ENCODE measurements at places on chromosomes 16 and 17.

DNA sequence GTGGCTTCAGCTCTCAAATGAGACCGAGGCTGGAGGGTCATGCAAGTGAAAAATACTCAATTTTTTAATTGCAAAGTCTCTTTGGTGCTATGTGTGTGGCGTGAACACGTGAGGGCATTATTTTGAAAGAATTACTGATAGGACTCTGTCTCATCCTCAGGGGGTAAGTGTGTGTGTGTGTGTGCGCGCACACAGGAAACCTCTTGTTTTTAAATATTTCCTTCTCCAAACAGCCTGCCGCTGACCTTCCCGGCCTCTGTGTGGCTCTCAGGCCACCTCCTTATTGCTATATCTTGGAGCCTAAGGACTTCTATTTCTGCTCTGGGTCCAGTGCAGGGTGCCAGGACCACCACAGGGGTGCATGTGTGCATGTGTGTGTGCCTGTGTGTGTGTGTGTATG, 99.7 kb downstream of the CMIP start:
- DNase-seq = no peak

DNA sequence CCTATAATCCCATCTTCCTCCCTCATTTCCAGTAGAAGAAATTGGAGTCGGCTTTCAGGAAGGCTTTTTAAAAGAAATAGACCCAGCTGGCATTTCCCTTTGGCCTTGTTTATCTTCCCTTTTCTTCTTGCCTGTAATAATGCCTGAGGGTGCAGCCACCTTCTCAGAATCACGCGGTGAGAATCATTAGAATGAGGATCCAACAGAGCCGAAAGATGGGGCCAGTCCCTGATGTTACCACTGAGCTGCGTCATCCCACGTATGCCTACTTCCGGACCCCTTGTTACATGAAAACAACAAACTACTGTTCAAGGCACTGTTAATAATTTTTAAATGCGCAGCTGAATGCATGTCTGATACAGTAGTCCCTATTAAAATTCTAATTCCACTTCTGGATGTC, 24.1 kb downstream of the SDR42E1 start:
- DNase-seq = no peak

GRCh38 chr16:86625821-86626220, 47.5 kb downstream of the FOXL1 start:
- no peak for DNase-seq

GRCh38 chr17:73901661-73902415, 257.6 kb upstream of the SDK2 start:
- peak; percentile 5 for DNase-seq

DNA sequence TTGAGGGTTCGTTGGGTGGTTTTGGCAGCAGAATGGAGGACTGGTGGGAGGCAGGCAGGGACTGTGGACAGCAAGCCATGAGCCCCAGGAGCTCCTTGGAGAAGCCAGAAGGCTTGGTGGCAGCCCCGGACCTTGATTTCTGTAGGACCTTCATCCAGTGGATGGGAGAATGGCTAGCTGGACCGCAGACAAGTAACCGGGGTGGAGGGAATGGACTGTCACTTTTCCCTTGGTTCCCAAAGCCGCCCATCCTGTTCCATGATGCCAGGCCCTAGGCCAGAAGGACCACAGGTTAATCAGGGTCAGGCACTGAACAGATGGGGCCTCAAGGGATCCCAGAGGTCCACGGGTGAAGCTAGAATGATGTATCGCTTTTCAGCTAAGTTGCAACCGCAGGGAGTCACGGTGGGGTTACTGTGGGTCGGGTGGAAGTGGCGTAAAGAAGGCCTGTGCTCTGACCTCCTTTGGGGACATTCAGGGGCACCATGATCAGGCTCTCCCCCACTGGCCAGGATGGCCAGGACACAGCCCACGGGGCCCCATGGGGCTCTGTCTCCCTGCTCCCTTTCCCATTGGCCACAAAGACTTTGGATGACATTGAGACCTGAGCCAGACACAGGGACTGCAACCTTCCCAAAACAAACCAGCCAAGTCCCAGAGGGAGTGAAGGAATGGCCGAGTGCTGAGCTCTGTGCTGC, 66.9 kb upstream of the MRTFB start:
- DNase-seq = no peak

DNA sequence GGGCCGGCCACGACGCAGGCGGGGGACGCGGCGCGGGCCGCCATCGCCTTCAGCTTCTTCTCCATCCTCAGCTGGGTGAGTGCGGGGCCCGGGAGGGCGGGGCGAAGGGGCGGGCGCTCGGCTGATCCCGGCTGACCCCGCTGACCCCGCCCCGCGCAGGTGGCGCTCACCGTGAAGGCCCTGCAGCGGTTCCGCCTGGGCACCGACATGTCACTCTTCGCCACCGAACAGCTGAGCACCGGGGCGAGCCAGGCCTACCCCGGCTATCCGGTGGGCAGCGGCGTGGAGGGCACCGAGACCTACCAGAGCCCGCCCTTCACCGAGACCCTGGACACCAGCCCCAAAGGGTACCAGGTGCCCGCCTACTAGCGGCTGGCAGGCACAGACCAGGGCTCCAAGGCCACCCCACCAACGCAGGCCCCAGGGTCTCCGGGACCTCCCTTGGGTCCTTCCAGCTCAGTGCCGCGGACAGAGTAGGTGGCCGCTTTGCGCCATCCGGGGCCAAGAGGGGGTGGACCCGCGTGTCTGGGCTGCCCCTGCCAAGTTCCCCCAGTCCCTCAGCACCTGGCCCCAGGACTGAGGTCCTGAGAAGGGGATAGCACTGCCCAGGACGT, 3.0 kb downstream of the SYNGR3 start:
- DNase-seq = no peak

DNA sequence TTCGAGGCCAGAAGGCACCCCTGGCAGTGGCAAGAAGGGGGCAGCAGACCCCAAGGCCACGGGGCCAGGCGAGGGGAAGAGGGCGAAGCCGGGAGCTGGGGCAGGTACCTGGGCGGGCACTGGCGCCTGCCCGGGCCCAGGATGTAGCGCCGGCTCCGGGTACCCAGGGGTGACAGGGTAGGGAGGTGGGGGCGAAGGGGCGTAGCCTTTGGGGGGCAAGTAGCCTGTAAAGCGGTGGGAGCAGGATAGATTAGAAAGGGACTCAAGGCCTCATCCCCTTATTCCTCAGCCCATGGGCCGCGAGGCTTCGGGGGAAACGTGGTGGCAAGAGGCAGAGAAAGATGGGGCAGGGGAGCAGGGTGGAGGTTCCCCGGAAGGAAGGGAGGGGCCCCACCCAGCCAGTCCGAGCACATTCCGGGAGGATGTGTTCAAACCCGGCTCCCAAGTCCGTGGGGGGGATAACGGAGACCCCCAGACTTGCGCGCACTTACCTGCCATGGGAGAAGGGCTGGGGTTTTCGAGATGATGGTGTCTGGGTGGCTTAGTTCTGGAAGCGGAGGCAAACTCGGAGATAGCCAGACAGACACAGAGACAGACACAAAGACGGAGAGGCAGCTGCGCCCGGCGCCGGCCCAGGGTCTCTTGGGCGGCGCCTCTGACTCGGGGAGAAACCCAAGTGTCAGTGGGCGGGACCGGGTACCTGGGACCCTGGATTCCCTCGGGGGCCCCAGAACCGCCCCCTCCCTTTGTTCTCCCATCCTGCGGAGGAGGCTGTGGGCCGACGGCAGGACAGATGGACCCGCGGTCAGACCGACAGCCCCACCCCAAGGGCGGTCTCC, 493 bp downstream of the PLSCR3 start:
- peak; percentile 34 for DNase-seq

DNA sequence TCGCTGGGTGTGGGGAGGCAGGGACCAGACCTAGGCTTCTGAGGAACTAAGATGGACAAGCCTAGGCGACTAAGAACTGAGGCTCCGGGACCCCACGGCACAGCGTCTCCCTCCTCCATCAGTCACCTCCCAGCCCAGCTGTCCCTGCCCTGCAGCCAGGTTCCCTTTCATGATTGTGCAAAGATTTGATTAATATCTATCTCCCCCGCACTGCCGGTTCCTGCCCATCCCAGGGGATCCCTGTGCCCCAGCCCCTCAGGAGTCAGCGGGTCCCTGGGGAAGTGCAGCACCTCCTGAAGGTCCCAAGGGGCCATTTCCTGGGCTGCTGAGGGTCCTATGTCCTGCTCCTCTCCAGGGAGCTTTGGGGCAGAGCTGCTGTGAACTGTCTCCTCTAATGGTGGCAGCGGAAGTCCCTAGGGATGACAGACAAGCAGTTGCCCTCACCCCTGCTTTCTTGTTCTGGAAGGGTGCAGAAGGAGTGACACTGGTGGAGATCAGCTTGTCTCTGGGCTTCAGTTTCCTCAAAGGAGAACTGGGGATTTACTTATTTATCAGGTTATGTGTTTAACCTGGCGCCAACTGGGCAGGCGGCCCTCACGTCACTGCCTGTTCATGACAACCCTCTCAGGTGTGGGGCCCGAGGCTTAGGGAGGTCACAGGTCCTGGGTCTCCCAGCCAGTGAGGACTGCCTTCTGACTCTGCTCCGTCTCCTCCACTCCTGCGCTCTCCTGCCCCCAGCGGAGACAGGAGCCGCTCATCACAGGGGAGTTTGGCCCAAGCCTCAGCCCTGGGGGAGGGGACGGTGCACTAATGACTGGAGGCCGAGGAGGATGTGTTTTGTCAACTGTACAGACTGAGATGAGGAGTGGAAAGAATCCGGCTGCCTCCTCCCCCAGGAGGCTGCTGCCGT, 1.9 kb upstream of the C16orf74 start:
- DNase-seq = no peak

DNA sequence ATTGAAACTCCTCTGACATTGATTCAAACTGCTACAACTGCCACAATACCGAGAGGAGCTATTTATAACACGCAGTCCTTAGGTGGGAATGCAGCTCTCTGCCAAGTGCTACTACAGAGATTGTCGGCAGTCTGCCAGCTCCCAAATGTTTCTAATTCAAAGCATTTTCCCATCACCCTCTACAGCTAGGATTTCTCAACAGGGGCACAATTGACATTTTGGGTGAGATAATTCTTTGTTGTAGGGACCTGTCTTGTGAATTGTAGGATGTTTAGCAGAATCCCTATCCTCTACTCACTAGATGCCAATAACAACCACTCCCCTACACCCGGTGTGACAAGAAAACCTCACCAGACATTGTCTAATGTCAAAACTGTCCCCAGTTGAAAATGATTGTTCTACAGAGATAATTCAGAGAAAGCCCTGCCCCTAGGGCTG, 7.8 kb upstream of the N4BP1 start:
- no peak for DNase-seq

- no peak for DNase-seq
These were observed 36.0 kb upstream of the ADCY9 start for GRCh38 chr16:4152267-4152666.

GRCh38 chr17:77534137-77534536, 393.4 kb downstream of the SEC14L1 start:
- no peak for DNase-seq

GRCh38 chr17:12917399-12917798, 100.4 kb downstream of the ELAC2 start:
- DNase-seq = no peak

- DNase-seq = no peak
These were observed 1.6 kb downstream of the TMC8 start for GRCh38 chr17:78132084-78132676.

- DNase-seq = no peak
These were observed 10.4 kb upstream of the GLG1 start for GRCh38 chr16:74617206-74617788.

GRCh38 chr16:138049-138417, 440 bp downstream of the NPRL3 start:
- DNase-seq = peak; percentile 6

GRCh38 chr16:90035902-90036301, 16.6 kb upstream of the DBNDD1 start:
- no peak for DNase-seq
